ENCODE measurements at places on chromosomes 13 and 19.

DNA sequence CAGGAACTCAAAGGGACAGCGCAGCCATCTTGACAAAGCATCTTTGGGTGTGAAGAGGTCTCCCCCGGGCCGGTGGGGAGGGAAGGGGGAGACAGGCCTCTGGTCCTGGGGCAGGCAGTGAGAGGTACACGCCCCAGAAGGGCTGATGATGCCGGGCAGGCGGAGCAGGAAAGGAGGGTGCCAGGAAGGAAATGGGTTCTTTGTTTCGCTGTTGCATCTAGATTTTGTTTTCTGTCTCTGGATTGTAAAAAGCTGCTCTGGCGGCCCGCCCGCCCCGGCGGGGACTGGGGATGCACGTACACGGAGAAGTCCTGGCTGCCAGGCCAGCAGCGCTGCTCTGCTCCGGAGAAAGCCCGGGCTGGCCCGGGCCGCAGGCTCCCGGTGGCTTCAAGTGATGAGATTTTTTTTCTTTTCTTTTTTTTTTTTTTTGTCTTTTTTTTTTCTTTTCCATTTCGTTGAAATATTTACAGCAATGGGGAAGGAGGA, 13.2 kb upstream of the ASF1B start:
- peak; percentile 33 for DNase-seq

DNA sequence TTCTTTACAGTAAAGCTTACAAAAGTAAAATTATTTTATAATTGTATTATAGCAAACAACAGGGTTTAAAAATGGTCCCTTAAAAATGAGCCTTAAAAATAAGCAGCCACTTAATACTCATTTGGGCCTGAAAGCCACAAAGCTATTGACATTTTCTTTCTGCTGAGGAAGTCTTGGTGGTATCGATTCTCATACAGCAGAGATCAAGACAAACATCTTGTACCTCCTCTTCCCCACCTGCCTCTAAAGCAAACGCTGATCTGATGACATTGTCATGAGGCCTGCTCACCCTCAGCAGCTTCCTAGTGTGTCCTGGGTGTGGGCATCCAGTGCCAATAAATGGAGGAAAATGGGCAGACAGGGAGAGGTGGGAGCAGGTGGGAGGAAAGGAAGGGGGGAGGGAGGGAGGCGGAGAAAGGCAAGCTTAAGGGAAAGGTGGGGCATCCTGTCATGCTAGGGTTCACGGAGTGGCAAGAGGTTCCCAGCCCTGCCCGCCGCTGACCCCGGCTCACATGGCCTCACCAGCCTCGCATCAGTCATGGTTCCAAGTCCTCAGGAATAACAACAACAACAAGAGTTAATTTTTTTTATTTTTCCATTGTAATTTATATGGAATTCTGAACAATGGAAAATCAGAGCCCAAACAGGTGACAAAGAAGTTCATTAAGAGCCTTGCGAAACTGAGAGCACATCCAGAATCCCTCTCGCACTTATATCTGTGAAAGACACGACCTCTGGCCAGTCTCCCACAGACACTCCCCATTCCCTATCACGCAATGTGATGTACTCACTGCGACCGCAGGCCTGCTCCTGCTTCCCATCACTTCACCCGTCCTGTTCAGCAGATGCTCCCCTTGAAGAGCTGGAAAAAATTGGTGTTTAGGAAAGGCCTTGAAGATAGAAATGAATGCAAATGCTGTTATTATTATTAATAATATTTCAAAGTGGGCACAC, 15.1 kb upstream of the ATP11A start:
- DNase-seq, result no peak

- DNase-seq, result no peak
Observed at GRCh38 chr19:340620-341385, 3.8 kb downstream of the MIER2 start.

DNA sequence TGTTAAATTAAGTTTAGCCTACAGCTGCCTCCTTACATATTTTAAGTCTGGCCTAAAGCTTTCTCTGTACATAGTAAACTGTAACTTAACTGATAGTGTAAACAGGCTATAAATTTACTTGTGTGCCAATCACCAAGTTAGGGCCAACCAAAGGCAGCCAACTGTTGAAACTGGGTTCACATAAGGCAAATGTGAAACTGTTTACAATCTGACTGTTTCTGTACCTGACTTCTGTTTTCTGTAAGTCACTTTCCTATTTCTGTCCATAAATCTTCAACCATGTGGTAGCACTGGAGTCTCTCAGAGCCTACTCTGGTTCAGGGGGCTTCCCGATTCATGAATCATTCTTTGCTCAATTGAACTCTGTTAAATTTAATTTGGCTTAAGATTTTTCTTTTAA, 103.1 kb downstream of the RAP2A start:
- no peak for DNase-seq

DNA sequence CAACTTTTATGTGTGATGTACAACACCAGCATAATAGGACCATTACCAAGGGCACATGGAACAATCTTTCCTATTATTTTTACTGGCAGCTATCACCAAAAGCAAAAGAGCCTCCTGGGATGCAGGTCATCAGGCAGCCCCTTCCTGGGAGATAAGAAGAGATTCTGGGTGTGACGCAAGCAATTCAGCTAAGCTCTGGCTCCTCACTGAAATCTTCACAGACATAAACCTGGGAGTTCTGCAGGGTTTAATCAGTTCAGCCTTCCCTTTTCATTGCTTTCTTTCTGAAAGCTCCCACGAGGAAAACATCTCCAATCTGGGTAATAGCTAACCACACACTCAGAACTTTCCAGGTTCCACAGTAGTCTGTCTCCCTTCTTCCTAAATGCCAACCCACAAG, 341.1 kb downstream of the ENOX1 start:
- no peak for DNase-seq

- peak; percentile 68 for DNase-seq
Observed at GRCh38 chr13:49976314-49977258, 20.3 kb upstream of the TRIM13 start.

DNA sequence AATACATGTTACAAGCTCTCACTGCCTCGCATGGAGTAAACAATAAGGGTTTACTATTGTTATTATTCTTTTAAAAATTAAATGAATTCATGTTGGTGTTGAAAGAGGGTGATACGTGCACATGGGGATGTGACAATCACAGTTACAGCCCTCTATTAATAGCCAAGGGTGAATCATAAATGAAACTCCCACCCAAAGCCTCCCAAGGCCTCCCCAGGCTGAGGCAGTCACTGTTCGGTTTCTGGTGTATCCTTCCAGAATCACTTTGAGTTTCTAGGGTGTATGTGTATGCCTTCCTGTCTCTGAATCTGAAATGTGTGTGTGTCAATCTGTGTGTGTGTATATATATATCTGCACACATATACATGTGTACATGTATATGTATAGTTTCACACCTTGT, 73.4 kb downstream of the AKAP11 start:
- no peak for DNase-seq
